Retina (tissue), 1 donor: ENCODE measurements at places on chromosomes 7 and 10.
A peak's percentile ranks its signal among the peaks of the same experiment; 100 is the strongest.

GRCh38 chr7:81031996-81032395 is 113.1 kb upstream of the SEMA3C start:
- no peak for DNase-seq

DNA sequence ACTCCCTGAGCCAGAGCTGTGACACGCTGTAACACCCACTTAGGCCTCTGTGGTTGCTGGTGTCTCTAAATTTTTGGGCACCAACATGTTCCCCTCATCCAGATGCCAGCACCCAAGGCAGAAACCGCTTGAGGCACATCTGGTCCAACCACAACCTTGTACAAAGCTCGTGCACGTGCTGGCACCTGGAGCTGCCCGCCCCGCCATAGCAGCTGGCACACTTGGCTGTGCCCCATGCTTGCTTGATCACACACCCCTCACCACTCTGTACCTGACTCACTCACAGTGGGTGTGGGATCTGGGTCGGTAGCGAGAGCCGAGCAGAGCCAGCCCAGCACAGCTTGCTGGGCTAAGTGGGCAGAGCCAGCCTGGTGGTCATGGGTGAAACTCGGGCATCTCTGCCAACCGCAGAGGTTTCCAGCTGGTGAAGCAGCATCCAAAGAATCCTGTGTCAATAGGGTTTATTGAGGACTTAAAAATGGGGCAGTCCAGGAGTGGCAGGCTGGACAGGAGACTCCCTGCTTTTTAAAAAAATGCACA is 1210.4 kb downstream of the TYW1 start:
- DNase-seq: no peak

- DNase-seq: no peak
These were observed 29.6 kb downstream of the CASP7 start for GRCh38 chr10:113709221-113709838.

GRCh38 chr10:46236941-46237681 is 49.7 kb upstream of the ANTXRL start:
- DNase-seq: no peak

DNA sequence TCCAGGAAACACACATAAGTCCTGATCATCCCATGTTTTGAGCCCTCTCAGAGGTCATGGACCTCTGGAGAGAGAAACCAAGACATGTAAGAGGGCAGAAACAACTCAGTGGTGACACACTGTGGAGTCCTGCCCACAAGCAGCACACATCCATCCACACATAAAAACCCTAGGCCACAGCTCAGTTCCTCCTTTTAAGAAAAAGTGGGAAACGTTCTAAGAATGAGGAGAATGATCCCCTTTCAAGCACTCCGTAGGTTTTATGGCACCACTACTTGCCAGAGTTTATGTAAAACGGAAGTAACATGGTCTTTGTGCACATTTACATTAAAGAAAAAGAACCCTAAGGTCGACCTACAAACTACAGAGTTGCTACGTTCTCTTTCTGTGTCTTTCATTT is 19.9 kb downstream of the ATAD1 start:
- DNase-seq: no peak

- no peak for DNase-seq
These were observed 161.7 kb downstream of the TNS3 start for GRCh38 chr7:47420122-47420780.

GRCh38 chr10:124308811-124309210 is 109.9 kb downstream of the OAT start:
- DNase-seq: no peak

DNA sequence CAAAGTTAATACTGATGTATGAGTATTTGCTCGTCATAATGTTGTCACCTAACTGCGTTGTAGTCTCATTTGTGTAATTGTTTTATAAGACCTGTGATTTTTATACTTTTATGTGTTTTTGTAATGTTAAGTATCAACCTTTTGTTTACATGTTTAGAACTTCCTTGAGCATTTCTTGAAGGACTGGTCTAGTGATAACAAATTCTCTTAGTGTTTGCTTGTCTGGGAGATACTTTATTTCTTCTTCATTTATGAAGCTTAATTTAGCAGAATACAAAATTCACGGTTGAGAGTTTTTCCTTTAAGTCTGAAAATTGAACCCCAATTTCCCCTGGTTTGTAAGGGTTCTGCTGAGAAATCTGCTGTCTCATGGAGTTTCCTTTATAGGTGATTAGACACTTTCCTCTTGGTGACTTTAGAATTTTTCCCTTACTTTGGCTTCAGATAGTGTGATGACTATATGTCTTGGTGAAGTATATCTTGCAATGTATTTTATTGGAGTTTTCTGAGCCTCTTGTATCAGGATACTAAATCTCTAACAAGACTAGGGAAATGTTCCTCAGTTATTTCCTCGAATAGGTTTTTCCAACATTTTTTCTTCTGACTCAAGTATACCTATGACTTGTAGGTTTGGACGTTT is 154.9 kb downstream of the WDR11 start:
- no peak for DNase-seq

- no peak for DNase-seq
These were observed 45.5 kb upstream of the CYTH3 start for GRCh38 chr7:6317797-6318438.

DNA sequence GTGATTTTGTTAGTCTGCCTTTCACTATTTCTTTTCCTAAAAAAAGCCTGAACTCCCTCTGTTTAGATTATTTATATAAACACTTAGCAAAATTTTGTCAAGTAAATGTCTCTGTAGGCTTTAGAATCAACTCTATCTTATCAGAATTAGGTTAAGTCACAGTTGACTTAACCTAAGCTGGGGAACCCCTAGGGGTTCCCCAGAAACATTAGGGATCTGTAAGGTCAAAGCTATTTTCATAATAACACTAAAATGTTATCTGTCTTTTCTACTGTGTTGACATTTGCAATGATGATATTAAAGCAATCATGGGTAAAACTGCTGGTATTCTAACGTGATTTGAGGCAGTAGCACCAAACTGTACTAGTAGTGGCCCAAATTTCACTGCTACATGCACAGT is 24.3 kb downstream of the DYNC1I1 start:
- no peak for DNase-seq

DNA sequence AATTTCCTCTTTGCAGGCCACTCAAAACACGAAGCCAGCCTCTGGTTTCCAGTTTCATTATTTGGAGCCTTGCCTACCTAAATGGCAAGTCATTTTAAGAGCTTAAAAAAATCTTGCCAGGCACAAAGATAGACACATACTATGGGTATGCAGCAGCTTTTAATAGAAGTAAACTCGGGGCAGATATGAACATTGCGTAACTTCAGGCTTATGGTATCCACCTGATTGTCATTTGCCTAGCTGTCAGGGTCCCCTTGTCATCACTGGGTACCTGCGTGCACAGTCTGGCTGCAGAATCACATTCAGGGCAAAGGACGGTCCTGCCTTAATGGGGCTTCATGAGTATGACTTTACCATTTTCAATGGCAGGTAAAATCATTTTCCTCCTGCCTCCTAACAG is 466.1 kb upstream of the NRP1 start:
- no peak for DNase-seq

DNA sequence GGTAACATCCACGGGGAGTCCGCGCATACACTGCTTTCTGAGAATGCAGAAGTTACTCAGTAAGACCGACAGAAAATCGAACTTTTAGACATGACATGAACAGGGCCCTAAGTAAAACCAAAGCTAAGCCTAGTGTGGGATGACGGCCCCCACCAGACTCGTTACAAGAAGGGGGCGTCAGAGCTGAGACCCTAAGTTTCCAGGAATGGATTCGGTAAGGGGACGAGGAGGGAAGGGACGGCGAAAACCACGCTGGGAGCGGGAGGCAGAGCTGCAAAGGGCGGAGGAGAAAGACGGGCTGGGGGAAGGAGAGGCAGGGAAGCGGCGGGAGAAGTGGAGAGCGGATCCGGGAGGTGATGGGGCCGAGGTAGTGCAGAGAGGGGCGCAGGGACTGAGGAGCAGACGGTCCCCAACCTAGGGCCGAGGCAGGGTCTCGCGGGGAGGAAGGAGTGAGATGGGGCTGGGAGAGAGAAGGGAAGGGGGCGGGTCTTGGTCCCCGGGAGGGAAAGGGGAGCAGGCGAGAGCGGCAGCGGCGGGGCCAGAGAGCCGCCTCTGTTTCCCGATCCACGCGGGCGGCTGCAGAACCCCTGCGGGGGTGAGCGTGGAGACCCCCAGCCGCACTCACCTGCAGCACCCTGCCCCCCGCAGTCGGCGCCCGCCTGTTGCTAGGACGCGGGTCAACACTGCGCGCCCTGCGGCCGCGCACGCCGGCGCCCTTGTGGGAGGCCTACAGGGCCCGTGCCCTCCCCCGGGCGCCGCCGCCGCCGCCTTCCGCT is 513 bp downstream of the ODAD2 start:
- peak; percentile 88 for DNase-seq

DNA sequence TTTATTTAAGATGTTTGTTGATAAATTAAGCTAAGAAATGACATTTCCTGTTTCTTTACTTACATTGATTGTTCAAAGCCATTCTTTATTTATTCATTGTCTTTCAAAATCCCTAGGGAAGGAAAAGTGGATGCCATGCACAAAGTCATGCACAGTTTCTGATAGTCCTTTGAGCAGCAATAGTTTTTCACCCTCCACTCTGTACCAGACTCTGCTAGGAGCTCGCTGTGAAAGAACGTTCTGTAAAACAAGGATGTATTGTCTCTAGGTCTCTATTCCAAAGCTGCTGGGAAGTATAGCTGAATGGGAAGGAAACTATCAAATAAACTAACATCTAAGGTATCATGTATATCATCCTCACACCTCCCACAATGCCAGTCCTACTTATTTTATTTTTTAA is 7.8 kb upstream of the NOC3L start:
- no peak for DNase-seq

GRCh38 chr10:103885617-103886016 is 30.2 kb upstream of the SH3PXD2A start:
- no peak for DNase-seq

DNA sequence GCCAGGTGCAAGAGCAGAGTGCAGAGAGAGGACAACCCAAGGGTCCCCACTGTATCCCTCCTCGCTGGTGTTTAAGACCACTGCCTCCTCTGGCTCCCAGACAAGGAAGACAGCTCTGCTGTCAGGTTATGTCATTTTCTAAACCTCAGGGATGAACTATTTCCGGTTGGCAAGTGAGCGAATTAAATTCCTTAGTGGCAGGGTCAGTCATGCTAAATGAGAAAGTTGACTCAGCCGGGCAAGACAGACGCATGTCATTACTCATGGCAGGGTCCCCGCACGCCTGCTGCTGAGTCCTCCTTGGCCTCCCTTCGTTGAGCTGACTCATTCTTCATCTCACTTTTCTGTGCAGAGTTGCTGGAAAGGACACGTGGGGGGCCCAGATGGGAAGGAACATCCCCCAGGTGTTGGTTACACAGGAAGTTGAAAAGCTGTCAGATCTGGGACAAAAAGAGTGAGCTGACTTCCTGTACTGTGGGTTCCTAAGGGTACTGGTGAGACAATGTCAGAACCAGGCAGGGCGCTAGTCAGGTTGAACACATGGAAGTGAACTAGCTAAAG is 47.1 kb upstream of the UCN3 start:
- no peak for DNase-seq
